ENCODE measurements at places on chromosomes 7 and 10. TPM values are rescaled to one million over a fixed set of nuclear protein-coding genes. Genes with fewer than 3 reads are reported as not detected.

NFE2L3 gene
- 10.5 TPM for total RNA-seq

ZNF117 gene
- total RNA-seq, result 18.8 TPM

DNA sequence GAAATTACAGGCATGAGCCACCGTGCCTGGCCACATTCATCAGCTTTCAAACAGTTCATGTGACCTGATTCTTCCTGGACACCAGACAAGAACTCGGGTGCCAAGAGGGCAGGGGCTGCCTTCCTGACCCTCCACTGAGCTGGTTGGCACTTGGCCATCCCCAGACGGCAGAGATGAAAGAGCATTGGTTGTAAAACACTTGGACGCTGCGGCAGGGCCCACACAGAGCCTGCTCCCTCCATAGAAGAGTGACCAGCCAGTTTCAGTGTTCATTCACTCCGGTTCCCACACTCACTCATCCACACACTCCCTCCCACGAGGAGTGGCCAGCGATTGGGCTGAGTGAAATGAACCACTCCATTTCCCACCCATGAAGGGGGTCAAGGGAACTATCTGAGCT lies 112.3 kb downstream of the ITGB8 start:
- DNase-seq, result no peak

- DNase-seq, result no peak
These were observed 283.0 kb downstream of the ADK start for GRCh38 chr10:74433993-74434392.

DNA sequence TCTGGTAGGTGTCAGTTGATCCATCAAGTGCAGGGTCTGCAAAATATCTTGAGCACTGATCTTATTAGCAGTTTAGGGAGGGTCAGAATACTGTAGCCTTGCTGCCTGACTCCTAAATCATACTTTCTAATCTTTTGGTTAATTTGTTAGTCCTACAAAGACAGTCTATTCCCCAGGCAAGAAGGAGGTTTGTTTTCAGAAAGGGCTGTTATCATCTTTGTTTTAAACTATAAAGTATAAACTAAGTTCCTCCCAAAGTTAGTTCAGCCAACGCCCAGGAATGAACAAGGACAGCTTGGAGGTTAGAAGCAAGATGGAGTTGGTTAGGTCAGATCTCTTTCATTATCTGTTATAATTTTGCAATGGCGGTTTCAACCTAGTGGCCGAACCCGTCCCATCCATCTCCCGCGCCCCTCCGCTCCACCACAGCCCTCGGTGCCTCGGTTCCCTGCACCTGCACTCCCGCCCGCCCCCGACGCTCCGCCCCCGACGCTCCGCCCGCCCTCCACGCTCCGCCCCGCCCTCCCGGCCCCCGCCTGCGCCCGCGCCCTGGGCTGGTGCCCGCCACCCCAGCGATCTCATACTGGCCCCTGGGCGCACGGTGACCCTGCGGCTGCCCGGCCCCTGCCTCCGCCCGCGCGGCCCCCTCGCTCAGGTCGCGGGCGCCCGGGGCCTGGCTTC lies at the start of gene ADCK2:
ADCK2 (plus strand) TSS at position 564 of the 681 bp plus-strand sequence. CDS start 386 bp downstream, outside the sequence.
- no peak for DNase-seq

GRCh38 chr10:88810196-88810961 lies 7.8 kb downstream of the LIPM start:
- no peak for DNase-seq

- DNase-seq, result no peak
These were observed 410.3 kb downstream of the TYW1 start for GRCh38 chr7:67406976-67407375.

DNA sequence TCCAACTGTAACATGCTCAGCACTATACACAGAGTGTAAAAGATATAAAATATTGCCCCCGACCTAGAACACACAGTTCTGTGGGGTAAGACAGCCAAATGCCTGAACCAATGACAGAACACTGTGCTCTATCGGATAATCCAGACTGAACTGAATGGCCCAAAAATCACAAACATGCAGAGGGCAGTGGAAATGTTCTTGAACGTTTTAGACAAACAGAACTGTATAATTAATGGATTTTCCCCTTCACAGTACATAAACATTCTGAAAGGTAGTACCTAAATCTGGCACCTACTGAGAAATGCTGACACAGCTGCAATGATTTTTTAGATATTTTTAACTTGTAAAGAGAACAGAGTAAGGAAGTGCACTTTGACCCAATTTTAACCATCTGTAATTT lies 33.4 kb downstream of the PARD3 start:
- DNase-seq, result no peak

Measured in type B pancreatic cell (in vitro differentiated cells).